ENCODE measurements at places on chromosomes 2 and 18.

GRCh38 chr18:44450226-44450625, 230.5 kb upstream of the SETBP1 start:
- no peak for DNase-seq

GRCh38 chr2:46382331-46383112, 85.3 kb downstream of the EPAS1 start:
- DNase-seq: no peak

DNA sequence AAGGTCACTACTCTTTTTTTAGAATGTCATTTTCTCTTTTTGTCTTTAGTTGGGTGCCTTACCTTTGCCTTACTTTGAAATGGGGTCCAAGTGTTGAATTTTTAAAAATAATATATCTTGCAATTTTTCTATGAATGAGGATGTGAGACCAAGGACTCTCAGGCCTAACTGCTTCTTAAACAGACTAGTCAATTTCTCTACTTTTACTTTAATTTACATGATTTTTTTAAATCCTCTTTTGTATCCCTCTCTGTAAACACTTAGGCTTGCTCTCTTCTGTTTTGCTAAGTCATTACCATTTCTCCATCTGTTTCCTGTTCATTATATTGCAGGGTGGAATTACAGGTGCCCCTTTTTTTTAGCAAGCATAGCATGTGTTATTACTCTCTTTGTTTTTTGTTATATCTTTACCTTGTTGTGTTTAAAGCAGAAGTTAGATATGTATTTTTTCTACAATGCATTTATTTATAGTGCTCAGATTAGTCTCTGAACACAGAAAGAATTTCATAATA, 261.8 kb downstream of the SPAG16 start:
- DNase-seq: no peak

- DNase-seq: no peak
Measured at GRCh38 chr2:26179446-26179913, 6.6 kb downstream of the GAREM2 start.

DNA sequence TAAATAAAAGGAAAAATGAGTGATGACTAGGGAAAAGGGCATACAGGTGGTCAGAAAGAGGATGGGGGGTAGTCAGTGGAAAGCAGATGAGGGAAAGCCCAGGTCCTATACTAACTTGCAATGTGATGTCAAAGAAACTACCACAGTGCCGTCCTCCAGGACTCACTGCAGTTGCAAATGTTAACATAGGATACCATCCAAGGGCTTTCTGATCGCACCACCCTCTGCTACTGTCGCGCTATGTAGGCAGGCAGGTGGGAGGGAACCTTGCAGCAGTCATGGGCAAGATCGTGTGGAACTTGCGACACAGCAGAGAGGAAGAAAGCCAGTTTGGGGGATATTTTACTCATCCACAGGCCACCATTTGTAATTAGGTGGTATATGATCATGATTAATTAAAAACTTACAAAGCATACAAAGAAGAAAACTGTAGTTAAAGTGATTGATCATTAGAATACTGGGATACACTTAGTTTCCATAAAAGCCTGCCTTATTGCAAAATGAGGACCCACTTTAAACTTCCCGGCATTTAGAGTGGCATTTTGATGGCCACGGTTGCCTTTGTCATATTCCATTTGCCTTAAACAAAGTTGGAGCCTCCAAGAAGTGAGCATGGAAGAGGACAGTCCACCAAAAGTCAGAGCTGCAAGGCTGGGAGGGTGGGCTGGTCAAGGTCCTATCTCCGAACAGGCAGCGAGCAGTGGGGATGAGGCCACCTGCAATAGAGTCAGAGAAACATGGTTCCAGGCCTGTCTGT, 8.5 kb upstream of the ROCK2 start:
- no peak for DNase-seq

DNA sequence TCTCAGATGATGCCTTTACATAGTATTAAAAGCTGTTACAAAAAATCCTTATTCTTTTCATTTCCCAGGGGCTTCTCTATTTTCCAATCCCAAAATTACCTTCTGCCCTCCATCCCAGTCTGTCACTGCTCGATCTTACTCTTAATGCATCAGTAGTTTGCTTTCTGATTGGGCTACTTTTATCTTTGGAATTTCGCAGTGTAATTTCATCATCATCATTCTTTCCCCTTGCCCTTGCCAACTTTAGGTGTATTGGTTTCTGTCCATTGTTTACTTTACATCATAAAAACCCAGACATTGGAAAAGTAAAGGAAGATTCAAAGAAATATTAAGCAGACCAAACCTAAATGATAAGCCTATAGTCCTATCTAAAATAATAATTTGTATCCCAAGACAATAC, 457.2 kb downstream of the PIK3C3 start:
- DNase-seq: no peak

DNA sequence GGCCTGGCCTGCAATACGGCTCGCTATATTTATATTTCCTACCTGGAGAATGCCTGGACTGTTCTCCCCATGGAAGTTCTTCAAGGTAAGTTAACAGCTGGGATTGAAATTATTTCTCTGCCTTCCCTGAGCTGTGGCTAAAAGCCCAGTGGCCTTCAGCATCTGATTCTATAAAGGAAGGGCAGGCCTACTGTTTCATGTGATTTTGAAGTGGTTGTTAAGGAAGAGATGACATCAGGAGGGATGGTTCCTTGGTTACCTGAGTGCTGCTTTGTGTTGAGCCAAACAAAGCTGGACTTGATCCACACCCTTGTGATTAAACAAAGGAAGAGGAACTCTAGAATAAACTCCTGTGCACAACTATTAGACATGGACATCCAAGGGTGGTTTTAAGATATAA, 61.6 kb downstream of the MFSD6 start:
- DNase-seq: no peak

DNA sequence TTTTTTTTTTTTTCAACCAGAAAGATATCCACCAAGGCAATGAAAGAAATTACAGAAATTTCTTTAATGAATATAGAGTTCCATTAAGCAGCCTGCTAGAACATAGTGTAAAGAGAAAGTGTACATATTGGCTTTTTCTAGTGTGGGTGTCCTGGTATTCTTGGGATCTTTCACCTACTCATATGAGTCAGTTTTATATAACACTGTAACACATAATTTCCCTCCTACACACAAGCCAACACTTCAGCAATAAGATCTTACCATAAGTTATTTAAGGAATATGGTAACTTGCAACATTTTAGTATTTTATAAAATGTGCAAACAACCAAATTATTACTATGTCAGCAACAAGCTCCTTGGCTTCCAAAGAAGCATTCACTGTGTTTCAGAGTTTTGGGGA, 59.9 kb downstream of the ZRANB3 start:
- DNase-seq: no peak

DNA sequence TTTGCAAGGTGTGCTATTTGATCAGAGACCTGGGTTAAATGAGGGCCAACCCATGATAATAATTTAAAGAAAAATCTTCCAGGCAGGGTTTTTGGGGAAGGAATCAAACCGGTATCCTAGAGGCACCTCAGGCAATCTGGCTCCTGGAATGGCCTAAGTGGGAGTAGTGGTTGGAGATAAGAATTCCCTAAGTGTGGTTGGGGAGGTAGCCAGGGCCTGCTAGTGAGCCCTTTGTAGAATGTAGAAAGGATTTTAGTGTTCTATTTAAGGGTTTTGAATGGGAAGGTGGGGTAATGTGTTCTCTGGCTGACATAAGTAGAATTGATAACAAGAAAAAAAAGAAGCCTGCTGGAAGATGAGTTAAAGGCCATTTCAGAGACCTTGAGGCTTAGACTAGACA, 422.2 kb downstream of the XIRP2 start:
- DNase-seq: no peak

DNA sequence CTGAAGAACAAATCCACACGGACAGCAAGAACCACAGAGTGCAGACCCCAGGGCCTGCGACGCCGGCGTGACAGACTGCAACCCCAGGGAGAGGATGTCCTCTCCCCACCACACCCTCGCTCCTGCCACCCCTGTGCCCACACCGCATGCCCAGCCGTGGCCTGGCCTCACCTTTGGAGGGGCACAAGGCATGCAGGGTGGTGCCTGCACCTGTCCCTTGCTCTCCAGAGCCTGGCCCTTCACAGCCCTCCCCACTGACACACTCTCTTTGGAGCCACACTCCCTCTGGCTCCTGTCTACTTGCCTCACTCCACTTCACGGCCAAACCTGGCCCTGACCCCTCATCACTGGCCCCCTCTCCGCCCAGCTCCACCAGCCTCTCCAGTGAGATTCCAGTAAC, 9.3 kb downstream of the THAP4 start:
- no peak for DNase-seq

GRCh38 chr18:58980991-58981390, 116.3 kb downstream of the ZNF532 start:
- DNase-seq: no peak

DNA sequence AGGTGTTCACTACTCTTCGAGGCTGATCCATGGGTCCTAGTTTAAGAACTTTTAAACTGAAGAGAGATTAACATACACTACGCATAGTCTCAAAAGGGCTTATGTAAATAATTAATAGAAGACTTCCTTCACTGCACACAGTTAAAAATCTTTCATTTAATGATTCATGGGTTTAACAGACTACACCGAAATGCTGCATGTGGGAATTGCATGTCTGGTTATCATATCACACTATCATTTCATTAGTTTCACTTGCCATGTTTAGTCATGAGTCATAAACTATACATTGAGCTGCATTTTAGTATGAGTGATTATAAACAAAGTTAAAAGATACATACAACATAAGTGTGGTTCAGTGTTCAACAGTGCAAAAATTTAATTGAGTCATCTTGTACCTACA, 31.2 kb downstream of the GLS start:
- DNase-seq: no peak

GRCh38 chr2:124327303-124327702, 302.2 kb downstream of the CNTNAP5 start:
- DNase-seq: no peak

DNA sequence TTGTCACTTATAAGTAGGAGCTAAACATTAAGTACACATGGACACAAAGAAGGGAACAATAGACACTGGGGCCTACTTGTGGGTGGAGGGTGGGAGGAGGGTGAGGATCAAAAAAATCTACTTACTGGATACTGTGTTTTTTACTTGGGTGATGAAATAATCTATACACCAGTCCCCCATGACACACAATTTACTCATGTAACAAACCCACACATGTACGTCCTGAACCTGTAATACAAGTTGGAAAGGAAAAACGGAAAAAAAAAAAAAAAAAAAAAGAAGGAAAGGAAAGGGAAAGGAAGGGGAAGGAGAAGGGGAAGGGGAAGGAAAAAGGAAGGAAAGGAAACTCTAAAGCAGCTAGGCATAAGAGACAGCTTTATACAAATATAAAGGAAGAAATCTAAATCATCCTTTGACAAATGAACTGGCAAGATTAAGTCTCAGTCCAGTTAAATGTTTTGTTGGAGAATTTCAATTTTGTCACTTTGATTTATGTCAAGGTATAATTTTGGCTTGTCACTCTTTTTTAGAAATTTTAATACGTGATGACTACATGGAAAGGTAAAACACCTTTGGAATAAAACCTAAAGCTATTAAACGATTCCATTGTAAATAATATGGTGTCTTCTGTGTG, 169.4 kb upstream of the OTX1 start:
- DNase-seq: no peak

- DNase-seq: no peak
Measured at GRCh38 chr18:55515941-55516710, 71.9 kb downstream of the TCF4 start.

DNA sequence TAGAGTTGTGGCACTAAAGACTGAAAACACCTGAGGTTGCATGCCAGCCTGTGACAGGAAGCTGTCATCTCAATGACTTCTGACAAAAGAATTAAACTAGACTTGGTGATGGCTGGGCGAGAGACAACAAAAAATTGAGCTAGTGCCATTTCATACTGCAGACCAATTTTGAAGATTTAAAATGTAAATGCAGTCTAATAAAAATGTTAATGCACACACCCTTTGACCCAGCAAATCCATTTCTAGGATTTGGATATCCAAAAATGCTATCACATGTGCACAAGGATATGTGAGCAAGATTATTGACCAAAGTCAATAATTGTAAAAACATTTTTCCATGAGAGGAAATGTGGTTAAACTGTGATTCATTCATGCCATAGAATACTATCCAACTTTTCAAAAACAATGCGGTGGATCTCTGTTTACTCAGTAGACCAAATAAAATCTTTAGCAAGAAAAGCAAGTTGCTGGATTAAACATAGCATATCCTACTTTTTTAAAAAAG, 5.6 kb downstream of the FBXO36 start:
- DNase-seq: no peak

- DNase-seq: no peak
Measured at GRCh38 chr2:162929571-162929970, 91.0 kb upstream of the KCNH7 start.

DNA sequence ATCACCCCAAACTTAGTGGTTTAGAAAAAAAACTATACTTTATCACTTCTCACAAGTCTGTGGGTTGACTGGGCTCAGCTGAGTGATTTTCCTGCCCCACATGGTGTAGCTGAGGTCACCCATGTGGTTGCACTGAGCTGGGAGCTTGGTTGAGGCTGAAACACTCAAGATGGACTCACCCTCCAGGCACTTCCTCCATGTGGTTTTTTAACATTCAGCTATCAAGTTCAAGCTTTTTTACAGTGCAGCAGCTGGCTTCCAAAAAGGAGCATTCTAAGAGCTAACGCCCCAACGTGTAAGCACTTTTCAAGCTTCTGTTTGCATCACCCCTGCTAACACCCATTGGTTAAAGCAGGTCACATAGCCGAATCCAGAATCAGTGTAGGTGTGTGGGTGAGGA, 105.9 kb upstream of the CREB1 start:
- no peak for DNase-seq

DNA sequence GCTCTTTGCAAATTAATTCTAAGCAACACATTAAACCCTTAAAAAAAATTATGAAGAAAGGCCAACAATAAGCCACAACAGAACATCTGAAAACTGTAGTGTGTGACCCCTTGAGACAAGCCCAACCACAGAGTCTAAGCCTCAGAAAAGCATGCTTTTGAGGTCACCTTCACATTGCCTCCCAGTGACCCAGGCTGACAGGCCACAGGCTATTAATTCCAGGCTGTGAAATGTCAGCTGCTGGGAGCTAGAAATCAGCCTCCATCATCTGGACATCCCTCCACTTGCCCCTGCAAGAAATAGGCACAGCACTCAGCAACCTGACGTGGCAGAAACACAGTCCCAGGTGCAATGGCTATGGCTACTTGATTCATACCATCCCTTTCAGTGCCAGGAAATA, 179.4 kb upstream of the ZFP36L2 start:
- DNase-seq: no peak
